ENCODE measurements at places on chromosomes 1 and 21.

GRCh38 chr1:193192586-193192985 lies 6.2 kb upstream of the B3GALT2 start:
- DNase-seq, result no peak

GRCh38 chr1:45038240-45038639 lies 26.2 kb downstream of the UROD start:
- DNase-seq, result no peak

DNA sequence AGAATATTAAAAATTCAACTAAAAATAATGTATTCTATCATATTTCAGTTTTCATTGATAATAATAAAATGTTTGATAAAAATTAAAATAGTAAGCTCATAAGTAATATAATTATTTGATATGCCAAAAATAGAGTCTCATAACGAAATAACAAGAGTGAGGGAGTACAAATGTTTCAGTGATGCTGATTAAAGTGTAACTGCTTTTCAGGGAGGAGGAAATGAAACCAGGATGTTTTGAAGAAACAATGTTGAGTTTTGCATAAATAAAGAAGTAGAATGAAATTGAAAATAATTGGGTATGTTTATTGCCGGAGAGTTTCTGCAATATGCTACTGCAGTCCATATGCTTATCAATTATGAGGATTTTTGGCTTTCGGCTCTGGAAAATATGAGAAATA lies 1159.8 kb upstream of the ADGRL2 start:
- DNase-seq, result no peak

DNA sequence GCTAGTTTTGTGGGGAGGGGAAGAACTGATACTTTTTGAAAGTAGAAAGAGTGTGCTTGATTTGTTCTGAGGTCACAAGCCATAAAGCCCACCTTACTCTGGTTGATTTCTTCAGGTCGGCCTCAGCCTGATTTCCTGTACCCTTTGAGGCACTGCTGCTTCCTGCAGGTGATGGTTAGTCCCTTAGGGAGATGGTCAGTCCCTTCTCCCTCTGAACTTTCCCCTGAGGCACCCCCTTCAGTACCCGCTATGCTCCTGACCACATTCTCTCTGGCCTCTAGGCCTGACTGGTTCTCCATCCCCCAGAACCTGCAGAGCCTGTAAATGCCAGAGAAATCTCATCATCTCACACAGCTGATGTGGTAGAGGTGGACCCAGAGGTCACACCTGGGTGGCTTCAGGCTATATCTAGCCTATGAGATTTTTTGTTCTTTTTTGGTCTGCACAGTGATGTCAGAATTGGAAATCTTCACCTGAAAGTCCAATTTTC lies 15.0 kb upstream of the ID3 start:
- no peak for DNase-seq

GRCh38 chr21:36999131-36999898 lies 7.2 kb upstream of the RIPPLY3 start:
- DNase-seq, result no peak

GRCh38 chr1:40901886-40902852 lies 40.0 kb upstream of the CITED4 start:
- DNase-seq, result no peak

DNA sequence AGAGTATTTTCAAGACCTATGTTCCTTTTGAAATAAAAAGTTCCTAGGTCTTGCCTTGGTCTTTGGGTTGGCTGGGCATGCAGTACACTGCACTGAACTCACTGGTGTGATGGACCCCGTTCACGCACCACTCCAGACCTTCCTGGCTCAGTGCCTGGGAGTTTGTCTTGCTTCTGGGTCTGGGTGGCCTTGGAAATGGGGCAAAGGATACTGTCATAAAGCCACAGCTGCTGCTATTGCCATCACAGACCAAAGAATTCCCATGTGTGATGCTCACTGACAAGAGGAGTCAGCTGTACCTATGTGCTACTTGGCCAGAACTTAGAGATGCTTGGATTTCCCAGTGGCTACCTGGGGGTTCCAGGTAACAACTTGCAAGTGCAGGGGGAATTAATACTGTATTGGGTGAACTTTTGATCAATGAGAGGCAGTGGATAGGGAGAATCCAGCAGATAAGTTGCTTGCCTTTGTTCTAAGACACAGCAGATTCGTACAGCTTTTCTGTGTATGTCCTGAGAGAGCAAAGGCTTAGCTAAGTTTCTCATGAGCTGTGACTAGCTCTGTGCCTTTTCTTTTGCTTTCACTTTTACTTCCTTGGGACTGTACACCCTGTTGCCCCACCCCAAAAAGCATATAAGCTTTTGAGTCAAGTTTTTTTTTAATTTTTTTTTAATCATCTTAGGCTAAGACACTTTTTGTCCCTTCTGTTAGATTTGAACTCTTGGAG lies 115.3 kb downstream of the RUNX1 start:
- no peak for DNase-seq

Measured in stimulated activated CD8-positive, alpha-beta memory T cell treated with anti-CD3 and anti-CD28 coated beads, Interleukin-4, amount 100 ng/mL, for 24 hours (primary cell).